ENCODE measurements at places on chromosomes 11 and 22.

DNA sequence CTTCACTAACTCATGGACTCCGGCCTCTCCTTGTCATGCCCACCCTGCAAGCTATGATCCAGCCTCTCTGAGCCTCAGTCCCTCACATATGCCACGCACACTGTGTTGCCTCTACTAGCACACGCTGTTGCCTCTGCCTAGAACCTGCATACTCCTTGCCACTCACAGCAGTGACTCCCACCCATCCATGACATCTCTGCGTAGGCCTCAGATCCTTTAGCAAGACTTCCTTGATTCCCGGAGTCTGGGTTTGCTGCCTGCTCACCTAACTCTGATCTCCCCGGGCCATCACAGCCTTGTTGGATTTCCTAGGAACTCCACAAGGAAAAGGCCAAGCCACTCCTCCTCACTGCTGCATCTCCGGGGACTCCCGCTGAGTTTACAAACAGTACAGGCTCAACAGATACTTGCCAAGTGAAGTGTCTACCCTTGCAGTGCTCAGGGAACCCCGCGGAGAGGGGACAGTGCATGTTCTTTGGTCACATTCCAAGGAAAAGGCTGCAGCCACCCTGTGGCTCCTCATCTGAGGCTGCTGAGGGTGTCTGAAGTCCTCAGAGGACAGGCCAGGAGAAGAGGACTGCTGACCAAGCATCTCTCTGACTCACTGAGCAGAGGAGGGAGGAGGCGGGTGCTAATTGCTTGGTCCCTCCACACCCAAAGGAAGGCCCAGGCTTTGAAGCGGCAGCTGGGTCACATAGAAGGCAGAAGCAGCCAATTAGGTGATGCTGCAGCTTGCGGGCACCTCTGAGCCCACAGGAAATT lies 42.4 kb upstream of the NAV2 start:
- DNase-seq = no peak

- DNase-seq = no peak
These were observed at the start of gene FOLR1 for GRCh38 chr11:72191961-72192381. Gene FOLR1 (plus strand): TSS chr11:72192140. CDS start chr11:72192174, 34 bp downstream.

- no peak for DNase-seq
These were observed 429.2 kb downstream of the MN1 start for GRCh38 chr22:27372364-27372763.

DNA sequence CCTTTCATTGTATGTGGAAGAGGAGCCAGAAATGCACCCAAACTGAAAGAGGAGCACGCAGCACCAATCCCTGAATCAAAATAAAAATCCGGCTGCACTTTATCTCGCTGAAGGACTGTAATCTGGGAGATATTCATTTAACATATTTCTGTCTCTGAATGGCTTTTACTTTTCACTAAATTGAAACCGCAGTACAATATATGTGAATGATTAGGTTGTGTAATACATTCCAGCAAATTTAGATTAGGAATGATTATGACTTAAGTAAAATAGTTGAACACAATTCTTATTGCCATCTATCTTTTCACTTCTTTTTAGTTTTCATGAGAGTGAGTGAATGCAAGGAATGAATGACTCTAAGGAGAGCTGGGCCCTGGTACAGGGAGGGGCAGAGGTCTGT lies 232.1 kb downstream of the ST3GAL4 start:
- DNase-seq = no peak

DNA sequence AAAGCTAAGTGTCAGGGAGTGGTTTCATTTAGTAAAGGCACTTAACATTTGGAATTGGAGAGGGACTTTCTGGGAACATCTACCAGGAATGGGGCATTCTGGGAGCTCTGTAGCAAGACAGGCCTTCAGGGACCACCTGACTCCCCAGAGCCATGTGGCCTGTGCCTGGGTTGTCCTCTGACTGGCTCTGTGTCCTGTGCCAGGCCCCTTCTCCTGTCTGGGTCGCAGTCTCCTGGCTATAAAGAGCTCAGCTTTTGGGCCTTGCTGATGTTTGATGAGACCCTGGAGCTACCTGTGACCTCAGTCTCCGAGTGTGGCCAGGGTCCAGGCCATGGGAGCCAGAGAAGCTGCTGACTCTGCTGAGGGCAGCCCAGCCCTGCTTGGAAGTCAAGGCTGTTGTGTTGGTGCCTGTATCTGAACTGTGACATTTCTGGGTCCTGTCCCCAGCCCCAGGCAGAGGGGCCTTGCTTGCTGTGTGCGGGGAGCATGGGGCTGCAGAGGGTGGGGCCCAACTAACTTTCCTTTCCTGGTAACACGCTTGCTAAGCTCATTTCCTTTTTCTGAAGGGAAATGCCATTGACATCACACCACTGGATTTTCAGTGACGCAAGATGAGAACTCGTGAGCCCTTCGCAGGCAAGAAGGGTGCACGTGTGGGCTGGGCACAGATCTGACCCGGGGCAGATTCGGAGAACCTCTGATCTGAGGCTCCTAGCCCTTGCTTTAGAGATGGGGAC lies 41.3 kb downstream of the LRRC32 start:
- DNase-seq = no peak

GRCh38 chr22:41485033-41485432 lies 16.1 kb downstream of the ACO2 start:
- no peak for DNase-seq

Measured in dorsolateral prefrontal cortex (tissue), 122 donors.